Stimulated activated CD8-positive, alpha-beta memory T cell treated with anti-CD3 and anti-CD28 coated beads, Interleukin-7, amount 100 ng/mL, for 4 hours (primary cell): ENCODE measurements at places on chromosomes 16 and 17.

- no peak for DNase-seq
Measured at GRCh38 chr17:50570032-50570431, 9.5 kb downstream of the CACNA1G start.

DNA sequence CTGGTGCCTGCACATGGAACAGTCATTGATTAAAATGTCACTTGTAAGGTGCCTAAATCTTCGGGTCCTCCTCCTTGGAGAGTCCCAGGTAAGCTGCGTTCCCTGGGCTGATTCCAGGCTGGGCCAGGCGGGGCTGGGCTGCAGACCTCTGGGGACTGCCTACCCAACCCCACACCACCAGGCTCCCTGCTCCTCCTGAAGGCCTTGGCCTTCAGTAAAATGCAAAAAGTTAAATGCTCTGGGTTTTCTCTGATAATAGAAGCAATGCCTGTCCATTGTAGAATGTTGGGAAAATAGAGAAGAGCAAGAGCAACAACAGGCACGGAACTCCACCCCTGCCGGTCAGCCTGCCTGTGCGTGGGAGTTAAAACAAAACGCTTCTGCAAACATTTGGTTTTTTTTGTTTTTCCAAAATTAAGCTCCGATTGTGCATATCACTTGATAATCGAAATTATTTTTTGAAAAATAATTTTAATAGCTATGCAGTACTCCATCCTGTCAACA lies 363.9 kb downstream of the SEC14L1 start:
- no peak for DNase-seq

- DNase-seq: no peak
Measured at GRCh38 chr17:80712089-80712488, 167.5 kb downstream of the RPTOR start.

GRCh38 chr16:88530858-88531203 lies 39.4 kb upstream of the ZC3H18 start:
- DNase-seq: no peak

DNA sequence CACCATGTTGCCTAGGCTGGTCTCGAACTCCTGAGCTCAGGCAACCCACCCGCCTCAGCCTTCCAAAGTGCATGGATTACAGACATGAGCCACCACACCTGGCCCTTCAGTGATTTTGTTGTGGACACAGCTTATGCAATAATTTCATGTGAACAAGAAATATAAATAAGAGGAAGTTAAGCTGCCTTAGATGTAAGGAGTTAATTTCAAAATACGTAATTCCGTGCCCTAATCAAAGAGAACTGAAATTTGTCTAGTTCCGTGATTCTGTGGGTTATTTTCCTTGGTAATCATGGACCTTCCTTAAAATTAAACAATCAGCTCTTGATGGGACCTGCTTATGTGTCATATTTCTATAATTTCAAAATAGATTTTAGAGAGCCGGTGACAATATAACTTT lies 11.9 kb downstream of the TVP23A start:
- no peak for DNase-seq

GRCh38 chr17:37694734-37695133 lies 50.1 kb downstream of the HNF1B start:
- DNase-seq: no peak

DNA sequence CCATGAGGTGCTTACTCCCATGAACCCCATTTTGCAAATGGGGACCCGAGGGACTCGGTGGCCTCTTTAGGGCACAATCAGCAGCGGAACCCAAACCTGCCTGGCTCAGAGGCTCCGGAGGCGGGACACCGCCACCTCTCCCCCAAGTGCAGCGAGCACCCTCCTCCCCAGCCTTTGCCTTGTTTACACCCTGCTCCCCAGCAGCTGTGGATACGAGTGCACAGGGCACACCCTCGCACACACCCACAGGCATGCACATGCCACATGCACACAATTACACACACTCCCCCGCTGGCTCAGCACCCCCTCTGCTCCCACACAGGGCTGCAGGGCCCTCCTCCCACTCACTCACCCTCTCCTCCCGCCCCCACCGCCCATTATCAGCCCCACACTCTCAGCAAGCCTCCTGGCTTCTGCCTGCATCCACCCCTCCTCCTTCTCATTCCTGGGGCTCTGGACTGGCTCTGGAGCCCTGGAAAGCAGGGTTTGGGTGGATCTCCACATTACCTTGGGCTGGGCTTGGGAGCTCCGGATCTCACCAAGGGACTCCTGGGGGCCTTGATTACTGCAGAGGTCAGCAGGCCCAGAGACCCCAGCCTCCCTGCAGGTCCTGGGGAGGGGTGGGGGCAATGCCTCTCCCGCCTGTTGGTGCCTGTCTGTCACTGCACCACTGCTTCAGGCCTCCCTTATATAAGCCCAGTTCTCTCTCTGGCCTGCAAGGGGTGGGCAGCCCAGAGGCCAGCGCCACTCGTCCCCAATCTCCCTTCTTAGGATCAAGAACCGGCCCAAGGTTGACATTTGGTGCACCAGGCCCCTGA lies 6.4 kb downstream of the PDK2 start:
- DNase-seq: no peak

DNA sequence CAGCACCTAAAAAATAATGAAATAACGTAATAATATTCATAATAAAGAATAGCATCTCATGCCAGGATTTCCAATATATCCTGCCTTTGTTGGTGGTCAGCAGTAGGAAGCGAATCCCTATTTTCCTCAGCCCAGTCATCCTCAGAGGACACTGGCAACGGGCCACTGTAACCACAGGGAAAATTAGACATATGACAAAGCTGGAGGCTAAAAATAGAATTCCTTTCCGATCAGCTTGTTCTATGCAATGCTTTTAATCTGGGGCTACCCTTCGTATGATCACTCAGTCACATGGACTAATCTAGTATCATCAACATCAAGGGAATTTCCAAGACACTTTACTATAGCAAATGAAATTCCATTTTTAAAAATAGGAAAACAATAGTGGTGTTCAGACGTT lies 246.9 kb upstream of the KCNJ16 start:
- no peak for DNase-seq

- peak; percentile 96 for DNase-seq
Measured at GRCh38 chr17:44775136-44775837, 16.5 kb downstream of the ADAM11 start.

GRCh38 chr16:10876799-10877341 lies at the start of gene CIITA:
TSS of gene CIITA (plus strand) at chr16:10877202. CDS start at chr16:10877331, 129 bp downstream.
- peak; percentile 12 for DNase-seq

DNA sequence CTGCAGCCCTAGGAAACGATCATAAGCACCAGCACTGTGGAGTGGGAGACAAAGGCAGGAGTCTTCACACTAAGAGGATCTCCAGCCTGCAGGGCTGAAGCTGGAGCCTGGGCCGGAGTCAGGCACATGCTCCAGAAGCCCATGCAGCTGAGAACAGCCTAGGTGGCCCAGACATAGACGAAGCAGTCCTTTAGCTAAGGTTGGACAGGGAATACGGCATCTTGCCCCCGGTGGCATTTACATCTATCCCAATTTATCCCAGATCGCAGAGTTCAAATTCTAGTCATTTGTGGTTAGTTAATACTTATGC lies 13.9 kb downstream of the TSPOAP1 start:
- DNase-seq: no peak

- peak; percentile 8 for DNase-seq
Measured at GRCh38 chr17:27846042-27846655, 45.8 kb upstream of the NOS2 start.

GRCh38 chr16:51030516-51030915 lies 120.6 kb downstream of the SALL1 start:
- no peak for DNase-seq

DNA sequence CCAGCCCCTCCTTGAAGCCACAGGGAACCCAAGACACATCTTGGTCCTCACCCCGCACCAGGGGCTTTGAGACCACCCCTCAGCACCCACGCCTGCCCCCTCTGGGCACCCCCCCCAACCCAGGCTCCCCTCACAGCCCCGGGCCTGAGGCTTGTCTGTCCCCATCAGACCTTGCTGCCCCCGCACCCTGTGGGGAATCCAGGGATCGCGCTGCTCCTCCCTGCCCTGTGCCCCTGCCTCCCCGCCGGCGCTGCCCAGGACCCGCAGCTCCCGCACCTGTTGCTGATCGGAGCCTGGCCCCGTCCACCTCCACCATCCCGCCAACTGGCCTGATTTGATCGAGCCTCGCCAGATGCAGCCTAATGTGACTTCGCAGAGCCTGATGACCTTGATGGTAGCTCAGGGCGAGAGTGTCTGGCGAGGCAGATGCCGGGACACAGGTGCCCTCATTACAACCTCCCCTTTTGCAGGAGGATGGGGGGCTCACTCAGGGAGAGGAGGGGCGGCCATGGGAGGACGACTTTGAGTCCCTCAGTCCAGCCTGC lies 29.0 kb downstream of the SLC25A10 start:
- no peak for DNase-seq

GRCh38 chr17:17433000-17433703 lies 43.6 kb upstream of the MED9 start:
- no peak for DNase-seq

- DNase-seq: no peak
Measured at GRCh38 chr17:61486135-61487120, 34.2 kb downstream of the TBX4 start.

GRCh38 chr17:48429156-48429555 lies 858 bp downstream of the SKAP1 start:
- DNase-seq: no peak

GRCh38 chr17:74750327-74751069 lies 2.1 kb downstream of the NHERF1 start:
- DNase-seq: no peak

- DNase-seq: no peak
Measured at GRCh38 chr16:56483394-56483793, 32.0 kb downstream of the OGFOD1 start.

DNA sequence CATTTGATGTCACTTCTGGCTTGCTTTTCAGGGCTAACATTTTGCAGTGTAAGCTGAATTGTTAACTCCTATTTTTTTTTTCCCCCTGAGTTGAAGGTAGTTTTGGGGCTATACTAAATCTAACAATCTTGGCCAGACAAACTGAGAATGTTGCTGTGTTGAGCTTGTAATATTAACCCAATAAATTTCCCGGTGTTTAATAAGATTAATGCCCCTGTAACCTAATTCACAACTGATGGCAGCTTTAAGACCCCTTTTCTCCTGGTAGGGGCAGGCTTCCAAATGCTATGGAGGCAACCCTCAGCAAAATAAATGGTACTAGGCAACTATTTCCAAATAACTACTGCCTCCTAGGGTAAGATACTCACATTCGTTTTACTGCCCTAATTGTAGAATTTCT lies 549.6 kb upstream of the KIF2B start:
- no peak for DNase-seq

- DNase-seq: no peak
Measured at GRCh38 chr16:55500530-55501011, 8.3 kb upstream of the LPCAT2 start.

- no peak for DNase-seq
Measured at GRCh38 chr17:79478051-79478461, 132.8 kb downstream of the RBFOX3 start.

DNA sequence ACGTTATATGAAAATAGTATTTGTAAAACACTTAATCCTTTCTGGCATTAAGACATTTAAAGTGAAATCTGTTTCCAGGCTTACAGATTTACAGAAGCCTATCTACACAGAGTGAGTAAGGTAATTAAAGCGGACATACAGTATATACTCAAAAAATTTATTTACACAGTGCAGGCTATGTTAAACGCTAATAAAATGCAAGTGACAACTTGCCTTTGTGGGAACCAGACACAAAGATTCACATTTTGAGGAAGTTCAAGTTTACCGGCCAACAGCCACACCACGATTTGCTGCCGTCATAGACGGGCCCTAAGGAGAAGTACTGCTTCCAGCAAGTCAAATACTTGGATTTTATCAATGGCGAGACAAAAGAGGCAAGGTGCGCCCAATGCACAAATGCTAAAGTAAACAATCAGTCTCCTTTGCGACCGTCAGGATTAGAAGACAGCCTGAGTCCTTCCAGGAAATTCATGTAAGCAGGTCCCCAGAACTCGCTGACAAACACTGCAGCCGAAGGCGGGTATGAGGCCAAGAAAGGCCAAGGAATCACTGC lies 801 bp downstream of the VPS35 start:
- DNase-seq: no peak

- no peak for DNase-seq
Measured at GRCh38 chr16:87044032-87044382, 273.2 kb downstream of the C16orf95 start.

DNA sequence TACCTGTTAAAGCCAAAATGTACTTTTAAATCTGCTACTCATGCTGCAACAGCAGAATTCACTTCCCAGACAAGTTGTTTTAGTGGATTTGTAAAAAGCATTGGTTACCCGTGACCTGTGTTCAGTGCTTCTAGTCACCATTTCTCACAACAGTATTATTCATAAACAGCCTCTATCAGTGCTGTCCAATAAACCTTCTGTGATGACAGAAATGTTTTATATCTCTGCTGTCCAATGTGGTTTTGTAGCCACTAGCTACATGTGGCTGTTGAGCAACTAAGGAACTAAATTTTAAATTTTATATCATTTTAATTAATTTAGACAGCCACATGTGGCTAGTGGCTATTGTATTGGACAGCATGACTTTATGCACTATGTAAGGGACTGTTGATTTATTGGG lies 12.6 kb downstream of the MAP3K3 start:
- no peak for DNase-seq

GRCh38 chr17:61221597-61222471 lies 177.8 kb upstream of the TBX2 start:
- DNase-seq: no peak

DNA sequence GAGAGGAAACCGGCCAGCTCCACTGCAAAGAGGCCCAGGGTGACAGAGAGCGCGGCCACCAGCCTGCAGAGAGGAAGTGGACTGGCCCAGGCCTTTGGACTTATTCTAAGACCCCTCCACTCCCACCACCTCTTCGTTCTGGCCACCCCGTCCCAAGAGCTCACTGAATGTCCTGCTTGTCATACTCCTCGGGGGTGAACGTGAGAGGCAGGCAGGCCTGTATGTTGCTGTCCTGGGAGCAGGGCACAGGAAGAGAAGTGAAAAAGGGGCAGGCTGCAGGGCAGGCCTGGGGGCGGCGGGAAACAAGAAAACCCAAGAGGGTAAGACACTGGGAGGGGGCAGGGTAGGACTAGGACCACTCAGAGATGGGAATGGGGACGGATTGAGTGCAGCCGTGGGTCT lies 384 bp downstream of the TMEM107 start:
- DNase-seq: no peak

DNA sequence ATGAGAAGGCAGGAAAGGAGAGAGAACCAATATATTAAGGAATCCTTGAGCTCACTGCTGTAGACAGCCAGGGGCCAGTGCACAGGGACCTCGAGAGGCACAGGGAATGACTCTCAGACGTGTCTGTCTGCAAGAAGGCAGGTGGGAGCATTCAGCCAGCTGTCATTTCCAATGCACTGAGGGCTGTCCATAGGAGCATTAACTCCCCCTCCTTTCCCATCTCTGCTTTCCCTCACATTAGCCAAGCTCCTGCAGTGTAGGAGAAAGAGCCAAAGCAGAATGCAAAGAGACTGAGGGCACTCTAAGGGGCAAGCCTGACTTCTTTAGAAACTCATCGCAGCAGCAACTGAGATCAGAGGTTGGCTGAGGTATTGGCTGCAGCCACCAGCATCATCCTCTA lies 218.3 kb downstream of the CDH13 start:
- DNase-seq: no peak

- no peak for DNase-seq
Measured at GRCh38 chr17:8459107-8459506, 23.4 kb downstream of the NDEL1 start.
